HT-29 (cell line): ENCODE measurements at places on chromosomes 5 and 9. TPM values are rescaled to one million over a fixed set of nuclear protein-coding genes. Genes with fewer than 3 reads are reported as not detected.

BHMT gene
- not detected in 2 replicates for total RNA-seq

ZNF782 gene
- 2.6 and 11.1 TPM in 2 replicates for total RNA-seq

- no peak for DNase-seq
Measured at GRCh38 chr9:76020652-76021051, 130.2 kb downstream of the PCSK5 start.

GRCh38 chr9:99093492-99093791 is 11.5 kb upstream of the TGFBR1 start:
- DNase-seq = no peak

DNA sequence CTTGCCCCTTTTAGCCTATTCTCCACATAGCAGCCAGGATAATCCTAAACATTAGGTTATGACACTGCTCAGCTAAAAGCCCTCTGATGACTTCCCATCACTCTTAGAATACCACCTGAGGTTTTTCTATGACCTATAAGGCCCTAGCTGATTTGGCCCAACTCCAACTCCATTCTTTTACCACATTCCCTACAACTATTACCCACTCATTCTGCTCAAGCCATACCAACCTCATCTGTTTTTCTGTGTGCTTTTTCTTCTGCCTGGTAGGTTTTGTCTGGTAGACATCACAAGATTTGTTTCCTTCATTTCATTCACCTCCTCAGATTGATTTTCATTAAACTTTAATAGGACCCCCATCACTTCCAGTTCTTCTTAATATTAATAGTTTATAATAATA is 12.5 kb upstream of the FCHO2 start:
- DNase-seq = no peak

DNA sequence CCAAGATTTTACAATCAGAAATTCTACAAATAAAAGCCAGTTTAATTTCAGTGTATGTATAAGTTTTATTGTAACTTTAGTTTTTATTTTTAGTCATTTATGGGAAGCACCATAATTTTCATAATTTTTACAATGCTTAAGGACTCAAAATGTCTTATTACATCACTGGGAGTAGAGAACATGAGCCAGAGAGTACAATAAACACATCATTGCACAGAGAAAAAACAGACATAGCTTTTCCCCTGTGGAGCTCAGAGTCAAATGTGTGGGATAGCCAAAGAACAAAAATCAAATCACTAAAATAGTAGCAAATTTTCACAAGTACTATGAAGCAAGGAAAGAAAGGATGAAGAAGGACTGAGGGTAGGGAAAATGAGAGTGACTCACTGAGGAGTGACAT is 5.5 kb upstream of the JAKMIP2 start:
- no peak for DNase-seq

- no peak for DNase-seq
Measured at GRCh38 chr9:88018101-88018500, 43.8 kb upstream of the CDK20 start.

LECT2 gene
- total RNA-seq = not detected in 2 replicates

SLC36A2 gene
- not detected in 2 replicates for total RNA-seq

GKAP1 gene
- 0.74 TPM in 1 of 2 replicates, not detected in the other for total RNA-seq

GRCh38 chr9:70420441-70421271 is 6.2 kb upstream of the KLF9 start:
- peak; percentile 76 for DNase-seq

DNA sequence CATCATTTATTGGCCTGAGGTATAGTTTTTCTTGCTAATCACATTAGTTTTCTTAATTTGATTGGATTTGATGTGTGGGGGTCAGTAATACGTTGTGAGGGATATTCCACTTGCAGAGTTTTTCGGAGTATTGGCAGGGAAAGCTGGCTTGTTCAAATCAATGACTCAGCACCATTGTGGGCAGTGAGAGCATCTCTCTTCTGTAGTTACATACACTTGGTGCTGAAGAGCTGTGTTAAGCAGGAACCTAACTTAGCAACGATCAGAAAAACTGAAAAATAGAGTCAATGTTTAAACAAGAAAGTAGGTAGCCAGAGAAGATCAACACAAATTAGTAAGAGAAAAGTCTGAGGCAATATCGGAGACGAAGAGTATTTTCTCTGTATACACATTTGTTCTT is 344.6 kb upstream of the EDIL3 start:
- DNase-seq = no peak

KLHL9 gene
- total RNA-seq = 8.8 and 10.0 TPM in 2 replicates

GRCh38 chr9:69324549-69325401 is at the start of gene ENTREP1:
Gene ENTREP1 (plus strand): TSS chr9:69325215. CDS start chr9:69325310, 95 bp downstream.
- peak; percentile 21 for DNase-seq

DNA sequence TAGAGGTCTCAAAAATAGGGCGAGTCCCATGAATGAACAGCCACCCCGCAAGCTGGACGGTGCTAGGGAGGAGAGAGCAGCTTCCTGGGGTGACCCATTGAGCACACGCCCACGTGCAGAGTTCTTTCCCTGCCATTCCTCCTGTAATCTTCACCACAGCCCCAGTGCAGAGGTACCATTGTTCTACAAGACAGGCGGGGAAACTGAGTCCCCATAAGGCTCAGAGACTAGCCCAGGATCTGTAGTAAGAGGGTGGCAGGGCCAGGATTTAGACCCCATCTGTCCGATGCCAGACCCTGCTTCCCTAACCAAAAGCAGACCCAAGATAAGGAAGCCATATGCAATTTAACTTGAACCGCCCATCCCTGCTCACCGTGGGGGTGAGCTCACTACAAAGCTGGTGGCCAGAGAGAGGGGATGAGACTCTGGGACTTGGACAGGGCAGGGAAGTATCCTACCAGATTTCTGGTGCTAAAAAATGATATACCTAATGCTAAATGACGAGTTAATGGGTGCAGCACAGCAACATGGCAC is 36.7 kb upstream of the ORM1 start:
- no peak for DNase-seq

PCDH12 gene
- total RNA-seq = not detected in 2 replicates

GRCh38 chr5:10229306-10230048 is 20.2 kb downstream of the ATPSCKMT start:
- DNase-seq = peak; percentile 29

DNA sequence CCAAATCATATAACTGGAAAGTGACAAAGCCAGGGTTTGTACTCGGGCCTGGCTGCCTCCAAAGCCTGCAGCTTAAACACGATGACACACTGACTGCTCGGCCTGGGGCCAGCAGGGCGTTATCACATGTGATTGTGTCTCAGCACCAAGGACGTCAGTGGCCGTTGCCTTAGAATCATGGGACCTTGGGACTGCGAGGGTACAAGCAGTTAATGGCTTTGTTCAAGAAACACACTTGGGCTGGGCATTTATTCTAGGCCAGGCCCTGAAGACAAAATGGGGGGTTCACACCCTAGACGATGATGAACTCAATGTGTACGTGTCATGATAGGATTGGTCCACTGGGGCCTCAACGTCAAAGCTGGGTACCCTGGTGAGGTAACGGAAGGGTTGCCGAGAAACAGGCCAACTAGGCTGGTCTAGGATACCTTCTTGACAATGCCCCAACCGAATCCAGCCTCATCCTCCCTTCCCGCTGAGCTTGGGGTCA is 13.0 kb downstream of the SH3PXD2B start:
- DNase-seq = no peak

DNA sequence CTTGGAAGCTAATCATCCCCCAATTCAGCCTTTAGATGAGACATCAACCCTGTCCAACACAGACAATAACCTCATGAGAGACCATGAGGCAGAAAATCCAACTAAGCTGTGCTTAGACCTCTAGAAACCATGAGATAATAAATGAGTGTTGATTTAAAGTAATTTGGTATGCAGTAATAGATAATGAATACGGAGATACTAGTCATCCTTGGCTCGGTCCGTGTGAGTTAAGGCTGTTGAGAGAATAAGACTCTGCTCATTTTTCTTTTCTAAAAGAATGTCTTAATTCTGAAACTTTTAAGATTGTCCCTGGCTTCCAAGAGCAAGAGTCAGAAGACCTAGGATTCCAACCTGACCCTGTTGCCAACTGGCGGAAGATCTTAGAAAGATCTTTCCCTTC is 6.1 kb downstream of the TNC start:
- DNase-seq = no peak

- no peak for DNase-seq
Measured at GRCh38 chr5:126917918-126918614, 112.3 kb downstream of the MARCHF3 start.

DNA sequence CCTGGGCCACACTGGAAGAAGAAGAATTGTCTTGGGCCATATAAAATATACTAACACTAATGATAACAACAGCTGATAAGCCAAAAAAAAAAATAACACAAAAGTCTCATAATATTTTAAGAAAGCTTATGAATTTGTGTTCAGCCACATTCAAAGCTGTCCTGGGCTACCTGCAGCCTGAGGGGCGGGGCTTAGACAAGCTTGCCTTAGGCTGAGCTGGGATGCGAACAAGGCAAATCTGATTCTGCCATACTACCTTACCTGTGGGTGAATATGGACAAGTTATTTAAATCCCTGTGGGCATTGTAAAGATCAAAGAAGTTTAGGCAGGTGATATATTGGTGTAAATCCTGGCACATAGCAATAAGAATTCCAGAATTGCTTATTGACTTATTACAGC is 212.3 kb upstream of the ATP10B start:
- no peak for DNase-seq

DNA sequence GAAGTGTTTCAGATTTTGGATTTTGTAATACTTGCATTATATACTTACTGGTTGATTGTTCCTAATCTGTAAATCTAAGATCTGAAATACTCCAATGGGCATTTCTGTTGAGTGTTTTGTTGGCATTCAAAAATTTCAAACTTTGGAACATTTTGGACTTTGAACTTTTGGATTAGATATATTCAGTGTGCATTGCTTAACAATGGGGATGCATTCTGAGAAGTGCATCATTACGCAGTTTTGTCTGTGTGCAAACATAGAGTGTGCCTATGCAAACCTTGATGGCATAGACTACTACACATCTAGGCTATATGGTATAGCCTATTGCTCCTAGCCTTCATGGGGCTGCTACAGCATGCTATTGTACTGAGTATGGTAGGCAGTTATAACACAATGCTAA is 325.4 kb downstream of the KDM4C start:
- no peak for DNase-seq

DNA sequence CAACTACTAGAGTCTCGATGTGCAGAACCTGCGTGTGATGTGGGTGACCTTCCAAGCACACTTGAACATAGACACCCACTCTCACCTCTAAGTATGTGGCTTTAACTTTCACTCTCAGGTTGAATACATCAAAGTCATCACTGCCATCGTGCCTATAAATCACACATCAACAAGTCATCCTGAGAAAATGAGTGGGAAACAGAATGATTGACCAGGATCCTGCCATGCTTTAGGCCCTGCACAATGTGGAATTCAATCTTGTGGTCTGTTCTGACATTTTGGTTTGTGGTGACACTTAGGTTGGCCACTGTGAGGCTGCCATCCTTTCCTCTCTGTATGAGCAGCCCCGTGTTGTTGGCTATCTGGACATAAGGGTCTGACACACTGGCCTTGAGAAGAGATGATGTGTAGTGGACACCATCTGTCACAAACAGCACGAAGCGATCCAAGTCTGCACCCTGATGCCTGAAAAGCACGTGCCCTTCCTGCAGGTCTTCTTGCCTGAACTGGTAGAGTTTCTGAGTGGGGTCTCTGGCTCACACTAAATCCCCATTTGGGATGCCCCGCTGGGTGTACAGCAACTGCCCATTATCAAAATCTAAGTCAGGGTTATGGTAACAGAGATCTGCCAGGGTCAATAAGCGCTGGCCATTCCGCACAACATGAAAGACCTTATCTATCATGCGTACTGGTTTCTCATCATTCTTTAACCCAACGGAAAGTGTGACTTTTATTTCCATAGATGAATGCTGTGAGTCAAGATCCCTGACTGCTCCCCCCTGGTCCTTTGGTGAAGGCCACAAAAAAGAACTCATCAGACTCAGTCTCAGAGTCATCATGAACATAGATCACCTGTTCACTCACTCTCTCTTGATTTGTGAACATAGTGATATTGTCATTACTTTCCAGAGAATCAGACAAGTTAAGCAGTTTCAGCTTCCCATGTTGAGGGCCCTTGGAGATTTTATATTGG is 116.6 kb downstream of the ESM1 start:
- no peak for DNase-seq

DNA sequence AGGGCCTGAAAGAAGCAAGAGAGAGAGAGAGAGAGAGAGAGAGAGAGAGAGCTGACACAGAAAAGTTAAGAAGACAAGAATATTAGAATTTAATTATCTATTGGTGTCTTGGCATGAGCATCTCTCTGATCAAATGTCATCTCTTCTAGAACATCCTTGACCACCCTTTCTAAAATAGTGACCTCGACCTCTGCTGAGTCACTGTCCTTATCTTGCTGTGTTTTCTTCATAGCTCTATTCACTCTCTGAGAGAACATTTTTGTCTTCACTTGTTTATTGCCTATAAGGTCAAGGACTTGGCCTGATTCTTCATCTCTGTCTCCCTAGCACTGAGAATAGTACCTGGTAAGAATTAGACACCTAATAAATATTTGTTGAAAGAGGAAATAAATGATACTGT is 383.8 kb upstream of the RPS23 start:
- no peak for DNase-seq

UIMC1 gene
- 21.0 and 24.1 TPM in 2 replicates for total RNA-seq

GRCh38 chr9:76717176-76717575 is 47.1 kb upstream of the PCA3 start:
- DNase-seq = no peak

DNA sequence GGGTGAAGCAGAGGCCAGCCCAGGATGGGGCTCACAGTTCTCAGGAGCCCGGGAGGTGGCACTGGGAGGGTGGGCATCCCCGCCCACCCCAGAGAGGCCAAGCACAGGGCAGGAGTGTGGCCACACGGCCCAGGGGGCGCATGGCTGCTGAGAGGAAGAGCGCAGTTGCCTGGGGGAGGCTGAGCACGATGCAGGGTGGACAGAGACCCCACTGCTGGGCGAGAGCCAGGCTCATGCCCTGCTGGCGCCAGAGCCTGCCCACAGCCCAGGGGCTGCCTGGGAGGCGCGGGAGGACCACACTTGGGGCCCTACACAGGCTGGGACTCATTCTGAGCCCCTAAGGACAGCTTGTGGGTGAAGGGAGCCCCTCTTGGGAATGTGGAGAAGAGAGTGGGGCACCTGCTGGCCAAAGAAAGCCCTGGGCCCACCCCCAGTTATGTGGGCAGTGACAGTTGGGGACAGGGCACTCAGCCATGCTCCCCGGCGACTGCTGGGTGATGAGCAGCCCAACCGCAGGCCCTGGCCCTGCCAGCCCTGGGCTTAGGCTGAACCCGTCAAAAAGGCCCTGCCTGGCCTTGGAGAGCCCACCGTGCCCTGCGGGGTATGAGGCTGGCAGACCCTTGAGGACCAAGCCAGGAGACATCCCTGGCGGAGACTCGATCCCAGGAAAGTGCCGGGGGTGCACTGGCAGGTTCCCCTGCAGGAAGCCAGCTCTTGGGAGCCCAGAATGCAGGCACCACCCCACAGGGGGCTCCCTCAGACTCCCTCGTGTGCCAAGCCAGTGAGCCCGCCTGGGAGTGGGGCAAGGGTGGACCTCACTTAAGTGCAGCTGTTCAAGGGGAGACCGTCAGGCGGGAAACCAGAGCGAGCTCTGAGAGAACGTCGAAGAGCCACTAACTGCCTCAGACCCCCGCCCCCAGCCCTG is 21.6 kb upstream of the CAMSAP1 start:
- DNase-seq = no peak

SPRY4 gene
- total RNA-seq = 35.6 and 46.8 TPM in 2 replicates
